AG04450 (cell line): ENCODE measurements at places on chromosomes 7 and 10.

- no peak for DNase-seq
Observed at GRCh38 chr7:732094-732541, 5.0 kb upstream of the PRKAR1B start.

DNA sequence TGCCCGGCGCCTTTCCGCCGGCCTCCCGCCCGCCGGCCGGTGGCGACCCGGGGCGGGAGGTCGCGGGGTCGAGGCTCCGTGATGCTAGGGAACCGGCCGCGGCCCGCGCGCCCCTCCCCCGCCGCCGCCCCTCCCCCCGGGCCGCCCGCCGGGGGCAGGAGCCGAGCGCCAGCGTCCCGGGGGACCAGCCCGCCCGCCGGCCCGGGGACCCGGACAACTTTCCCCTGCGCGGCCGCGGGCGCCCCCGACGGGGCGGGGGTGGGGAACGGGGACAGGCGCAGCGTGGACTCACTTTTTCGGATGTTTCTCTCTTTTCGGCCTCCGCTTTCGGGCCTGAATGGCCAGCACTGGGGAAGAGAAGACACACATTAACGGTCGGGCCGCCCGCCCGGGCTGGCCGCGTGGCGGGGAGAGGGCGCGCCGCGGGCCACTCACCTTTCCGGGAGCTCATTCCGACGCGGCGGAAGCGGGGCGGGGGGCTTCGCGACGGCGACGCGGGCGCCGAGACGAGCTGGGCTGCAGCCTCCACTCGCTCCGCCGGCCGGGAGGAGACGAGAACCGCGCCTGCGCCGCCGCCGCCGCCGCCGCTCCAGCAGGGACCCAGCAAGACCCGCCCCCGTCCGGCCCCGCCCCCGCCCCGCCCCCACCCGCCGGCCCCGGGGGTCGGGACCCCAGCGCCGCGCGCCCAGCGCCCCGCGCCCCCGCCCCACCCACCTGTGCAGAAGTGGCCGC, at the start of gene SRPK2:
Gene SRPK2 (minus strand): TSS at position 566 of the 732 bp plus-strand sequence.
- no peak for DNase-seq

GRCh38 chr10:132805599-132805998, 19.7 kb upstream of the NKX6-2 start:
- DNase-seq: no peak

DNA sequence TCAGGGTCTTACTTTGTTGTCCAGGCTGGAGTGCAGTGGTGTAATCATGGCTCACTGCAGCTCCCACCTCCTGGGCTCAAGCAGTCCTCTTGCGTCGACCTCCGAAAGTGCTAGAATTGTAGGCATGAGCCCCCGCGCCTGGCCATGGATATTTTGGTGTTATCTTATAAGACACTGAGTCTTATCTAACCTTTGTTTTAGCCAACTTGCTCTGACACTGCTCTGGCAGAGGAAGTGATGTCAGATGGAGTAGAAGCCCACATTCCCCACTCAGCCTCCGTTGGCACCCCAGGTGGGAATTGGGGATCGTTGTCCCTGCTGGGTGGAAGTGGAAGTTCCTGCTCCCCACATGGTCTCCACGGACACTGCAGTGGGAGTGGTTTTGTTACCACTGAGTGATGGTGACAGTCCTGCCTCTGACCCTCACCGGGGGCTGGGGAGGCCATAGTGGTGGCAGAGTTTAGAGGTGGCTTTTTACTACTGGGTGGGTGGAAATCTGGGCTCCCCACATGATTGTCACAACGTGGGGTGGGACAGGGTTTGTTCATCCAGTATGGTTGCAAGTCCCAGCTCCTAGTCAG, 98.9 kb downstream of the ANKRD61 start:
- no peak for DNase-seq

DNA sequence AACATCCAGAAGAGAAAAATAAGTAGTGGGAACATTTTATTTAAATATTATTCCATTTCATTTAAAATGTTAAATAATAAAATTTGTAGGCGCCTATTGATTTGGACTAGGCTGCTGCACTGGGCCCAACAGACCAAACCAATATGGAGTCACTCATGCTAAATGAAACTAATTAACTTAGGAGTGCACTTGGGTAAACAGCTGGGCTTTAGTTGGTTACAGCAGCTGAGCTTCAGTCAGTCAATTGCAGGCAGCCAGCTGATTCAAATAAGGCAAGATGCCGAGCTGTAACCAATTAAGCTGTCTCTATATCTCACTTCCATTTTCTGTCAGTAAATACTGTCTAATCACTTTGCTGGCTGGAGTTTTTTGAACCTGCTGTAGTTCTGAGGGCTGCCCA, 102.1 kb upstream of the WDR11 start:
- no peak for DNase-seq

DNA sequence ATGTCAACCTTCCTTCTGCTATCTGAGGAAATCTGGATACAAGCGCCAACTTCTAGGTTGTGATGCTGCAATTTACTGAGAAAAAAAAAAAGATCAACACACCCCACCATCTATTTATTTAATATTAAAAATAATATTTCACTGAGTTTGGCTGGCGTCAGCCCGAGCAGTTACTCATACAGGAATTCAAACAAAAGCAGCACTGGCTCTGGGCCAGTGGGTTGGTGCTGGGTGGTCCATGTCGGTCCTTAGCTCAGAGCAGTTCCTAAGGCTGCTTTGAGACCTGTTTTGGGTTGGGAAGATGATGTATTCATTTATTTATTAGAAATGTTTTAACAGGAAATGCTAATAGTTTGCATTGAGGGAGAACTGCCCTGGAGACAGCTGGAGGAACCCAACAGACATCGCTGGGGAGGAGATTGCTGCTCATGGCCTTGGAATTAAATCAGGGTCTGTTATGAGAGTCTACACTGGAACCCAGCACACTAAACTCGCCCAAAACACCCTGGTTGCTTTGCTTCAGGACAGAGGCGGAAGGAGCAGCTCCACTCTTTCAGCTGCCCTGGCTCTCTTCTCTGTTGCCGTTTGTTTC, 36.3 kb upstream of the GOT1 start:
- DNase-seq: no peak

GRCh38 chr7:11988186-11988585, 156.2 kb upstream of the THSD7A start:
- no peak for DNase-seq

DNA sequence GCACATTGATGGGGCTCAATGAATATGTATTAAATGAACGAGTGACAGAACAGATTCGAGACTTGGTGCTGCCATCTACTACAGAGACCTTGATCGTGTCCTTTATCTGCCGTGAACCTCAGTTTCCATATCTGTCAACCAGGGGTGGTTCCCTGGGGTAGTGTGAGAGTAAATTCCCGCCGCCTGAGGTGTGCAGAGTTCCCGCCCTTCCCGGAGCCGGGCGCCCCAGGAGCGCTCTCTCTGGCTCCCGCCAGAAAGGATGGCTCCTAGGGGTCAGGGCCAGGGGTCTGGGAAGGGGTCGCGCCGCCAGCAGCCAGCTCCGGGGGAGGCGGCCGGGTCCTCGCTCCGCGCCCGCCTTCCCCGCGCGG, 333 bp upstream of the PLCE1 start:
- DNase-seq: no peak

DNA sequence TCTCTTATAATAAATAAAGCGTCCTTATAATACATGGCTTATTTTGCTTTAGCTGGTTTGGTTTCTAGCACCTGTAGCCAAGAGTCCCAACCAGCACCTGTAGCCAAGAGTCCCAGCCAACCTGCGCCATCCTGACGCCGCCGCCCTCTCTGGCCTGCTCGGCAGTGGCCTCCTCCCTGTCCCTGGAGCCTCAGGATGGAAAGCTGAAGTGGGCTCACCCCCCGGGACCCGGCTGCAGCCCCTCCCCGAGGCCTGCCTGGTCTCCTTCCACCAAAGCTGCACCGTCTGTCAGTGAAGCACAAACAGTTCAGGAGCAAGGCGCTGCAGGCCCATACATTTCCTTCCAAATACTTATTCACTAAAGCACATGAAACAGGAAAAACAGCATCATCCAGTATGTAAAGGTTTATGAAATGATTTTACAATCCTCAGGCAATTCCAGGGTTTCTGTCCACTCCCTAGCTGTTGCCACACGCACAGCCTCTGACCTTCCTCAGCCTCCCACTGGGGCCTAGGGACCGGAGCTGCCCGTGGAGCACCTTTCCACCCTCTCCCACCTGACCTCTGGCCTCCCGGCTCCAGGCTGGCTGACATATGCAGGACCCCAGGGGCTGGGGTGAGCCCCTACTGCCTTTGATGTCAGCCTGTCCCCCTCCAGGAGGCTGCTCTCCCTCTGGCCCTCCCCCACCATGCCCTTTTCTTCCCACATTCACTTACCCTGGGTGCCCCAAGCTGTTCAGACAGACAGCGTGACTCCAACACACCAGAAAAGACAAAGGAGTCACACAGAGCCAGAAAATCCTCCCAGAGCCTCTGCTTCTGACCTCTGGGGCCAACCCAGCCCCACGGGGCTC, 149.6 kb upstream of the PPP2R2D start:
- no peak for DNase-seq

DNA sequence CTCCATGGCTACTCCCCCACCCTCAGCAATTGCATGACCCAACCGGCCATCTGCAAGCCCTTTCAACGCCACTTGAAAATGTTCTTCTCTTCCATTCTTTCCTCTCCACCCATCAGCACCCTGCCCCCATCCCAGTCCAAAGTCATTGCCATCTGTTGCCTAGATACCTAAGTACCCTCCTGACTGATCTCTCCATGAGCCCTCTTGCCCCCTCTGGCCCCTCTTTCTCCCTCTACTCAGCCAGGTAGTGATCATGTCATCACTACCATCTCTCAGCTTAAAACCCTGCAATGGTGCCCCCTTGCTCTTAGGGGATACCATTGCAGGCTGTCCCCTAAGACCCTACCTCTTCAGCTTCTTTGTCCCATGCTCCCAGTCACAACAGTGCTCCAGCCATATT, 30.5 kb upstream of the BTRC start:
- DNase-seq: no peak

DNA sequence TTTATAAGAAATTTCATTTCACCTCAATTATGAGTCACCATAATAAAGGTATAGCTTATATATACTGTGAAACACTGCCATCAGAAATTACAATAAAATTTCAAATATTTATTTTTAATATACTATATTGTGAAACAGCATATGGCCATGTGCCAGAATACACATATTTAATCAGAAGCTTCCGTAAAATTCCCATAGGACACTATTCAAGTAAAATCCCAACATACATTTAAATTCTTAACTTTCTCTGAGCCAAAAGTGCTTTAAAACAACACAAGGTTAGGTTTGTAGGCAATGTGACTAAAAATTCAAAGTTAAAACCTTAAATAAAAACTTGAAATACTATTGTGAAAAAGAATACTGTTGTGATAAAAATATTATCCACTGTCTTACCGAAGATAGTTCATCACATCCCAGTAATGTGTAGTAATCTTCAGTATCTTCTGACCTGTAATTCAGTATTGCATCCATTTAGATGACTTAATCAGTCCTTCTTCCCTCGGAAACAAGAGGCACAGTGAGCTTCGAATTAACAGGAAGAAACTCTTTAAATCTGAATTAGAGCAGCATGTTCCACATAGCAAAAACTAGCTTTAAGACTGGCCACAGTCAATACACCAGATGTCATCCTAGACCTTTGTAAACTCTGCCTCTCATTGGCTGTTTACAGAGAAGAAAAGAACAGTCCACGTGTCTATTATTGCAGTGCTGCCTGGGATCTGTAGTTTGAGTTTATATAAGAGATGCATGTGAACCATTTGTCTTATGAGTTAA, at the start of gene DNAJC12:
Gene DNAJC12 (minus strand): TSS at position 648 of the 774 bp plus-strand sequence. CDS start 177 bp downstream, at position 471.
- peak; percentile 30 for DNase-seq

GRCh38 chr7:48101968-48102367, 12.9 kb downstream of the UPP1 start:
- DNase-seq: no peak

DNA sequence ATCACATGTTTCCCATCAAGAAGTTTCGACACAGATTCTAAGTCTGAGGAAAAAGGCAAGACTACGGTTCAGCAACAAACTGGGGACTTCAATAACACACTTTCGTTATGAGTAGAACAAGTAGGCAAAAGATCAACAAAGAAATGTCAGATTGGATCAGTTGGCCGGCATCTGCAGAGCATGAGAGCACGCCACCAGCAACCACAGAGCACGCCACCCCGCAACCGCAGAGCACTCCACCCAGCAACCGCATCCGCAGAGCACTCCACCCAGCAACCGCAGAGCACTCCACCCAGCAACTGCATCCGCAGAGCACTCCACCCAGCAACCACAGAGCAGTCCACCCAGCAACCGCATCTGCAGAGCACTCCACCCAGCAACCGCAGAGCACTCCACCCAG, 89.7 kb upstream of the FAM20C start:
- no peak for DNase-seq

DNA sequence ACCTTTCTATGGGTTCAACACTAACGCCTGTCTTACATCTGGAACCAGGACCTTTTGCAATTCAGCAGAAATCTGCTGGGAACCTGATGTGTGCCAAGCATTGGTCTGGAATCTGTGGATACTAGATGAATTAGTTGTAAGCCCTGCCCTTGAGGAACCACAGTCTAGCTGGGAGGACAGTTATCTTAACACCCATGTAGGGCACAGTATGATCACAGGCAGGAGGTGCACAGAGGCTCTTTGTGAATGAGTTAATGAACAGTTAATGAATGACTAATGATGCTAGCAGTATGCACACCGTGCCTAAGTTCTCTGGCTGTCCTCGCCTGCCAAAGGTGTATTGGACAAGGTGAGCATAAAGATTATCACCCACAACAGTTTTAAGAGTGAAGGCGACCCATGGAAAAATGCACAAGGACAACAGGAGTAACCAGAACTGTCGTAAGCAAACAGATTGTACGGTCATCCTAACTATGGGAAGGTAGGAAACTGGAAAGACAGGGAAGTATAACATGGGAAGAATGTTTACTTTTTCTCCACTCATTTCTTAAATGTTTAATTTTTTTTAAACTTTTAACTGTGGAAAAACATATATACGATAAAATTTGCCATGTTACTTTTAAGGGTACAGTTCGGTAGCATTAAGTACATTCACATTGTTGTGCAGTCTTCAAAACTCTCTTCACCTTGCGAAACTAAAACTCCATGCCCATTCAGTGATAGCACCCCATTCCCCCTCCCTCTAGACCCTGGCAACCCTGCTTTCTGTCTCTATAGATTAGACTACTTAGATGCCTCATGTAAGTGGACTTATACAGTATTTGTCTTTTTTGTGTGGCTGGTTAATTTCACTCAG, 139.9 kb downstream of the CXCL12 start:
- no peak for DNase-seq

GRCh38 chr10:130931256-130931655, 380.3 kb downstream of the TCERG1L start:
- no peak for DNase-seq

DNA sequence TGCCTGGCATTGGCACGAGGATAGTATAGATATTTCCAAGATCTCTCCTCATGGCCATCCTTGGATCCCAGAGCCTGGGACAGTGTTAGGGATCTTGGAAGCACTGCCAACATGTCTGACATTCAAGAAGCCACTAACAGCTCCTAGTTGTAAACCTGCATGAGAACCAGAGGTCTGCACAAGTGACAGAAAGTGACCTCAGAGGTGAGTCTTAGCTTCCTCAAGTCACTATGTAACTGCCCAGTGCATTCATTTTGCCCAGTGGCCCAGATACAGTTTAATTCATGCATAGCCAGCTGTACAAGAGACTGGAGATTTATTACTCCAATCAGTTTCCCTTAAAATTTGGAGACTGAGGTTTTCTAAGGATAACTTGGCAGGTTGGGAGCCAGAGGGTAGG, 16.7 kb downstream of the SUGCT start:
- DNase-seq: no peak

- no peak for DNase-seq
Observed at GRCh38 chr10:24756283-24756682, 32.6 kb upstream of the ARHGAP21 start.

GRCh38 chr7:142355328-142355727, 97.5 kb upstream of the PRSS58 start:
- peak; percentile 4 for DNase-seq
